ENCODE measurements at places on chromosomes 13 and 19.
A peak's percentile ranks its signal among the peaks of the same experiment; 100 is the strongest.

GRCh38 chr13:21338156-21338555 is 120.9 kb downstream of the ZDHHC20 start:
- no peak for DNase-seq

- DNase-seq: no peak
These were observed 69.0 kb downstream of the LRCH1 start for GRCh38 chr13:46621792-46622629.

DNA sequence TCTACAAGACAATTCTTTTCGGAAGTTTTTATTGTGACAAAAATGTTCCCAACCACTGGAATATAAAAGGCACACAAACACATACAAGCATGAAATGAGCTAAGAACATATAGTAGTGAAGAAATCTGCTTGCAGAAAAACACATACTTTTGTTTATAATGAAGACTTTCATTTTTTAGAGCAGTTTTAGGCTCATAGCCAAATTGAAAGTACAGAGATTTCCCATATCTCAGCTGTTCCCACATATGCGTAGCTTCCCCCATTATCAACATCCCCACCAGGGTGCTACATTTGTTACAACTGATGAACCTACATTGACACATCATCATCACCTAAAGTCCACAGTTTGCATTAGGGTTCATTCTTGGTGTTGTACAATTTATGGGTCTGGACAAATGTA is 249.4 kb downstream of the KCTD12 start:
- no peak for DNase-seq

DNA sequence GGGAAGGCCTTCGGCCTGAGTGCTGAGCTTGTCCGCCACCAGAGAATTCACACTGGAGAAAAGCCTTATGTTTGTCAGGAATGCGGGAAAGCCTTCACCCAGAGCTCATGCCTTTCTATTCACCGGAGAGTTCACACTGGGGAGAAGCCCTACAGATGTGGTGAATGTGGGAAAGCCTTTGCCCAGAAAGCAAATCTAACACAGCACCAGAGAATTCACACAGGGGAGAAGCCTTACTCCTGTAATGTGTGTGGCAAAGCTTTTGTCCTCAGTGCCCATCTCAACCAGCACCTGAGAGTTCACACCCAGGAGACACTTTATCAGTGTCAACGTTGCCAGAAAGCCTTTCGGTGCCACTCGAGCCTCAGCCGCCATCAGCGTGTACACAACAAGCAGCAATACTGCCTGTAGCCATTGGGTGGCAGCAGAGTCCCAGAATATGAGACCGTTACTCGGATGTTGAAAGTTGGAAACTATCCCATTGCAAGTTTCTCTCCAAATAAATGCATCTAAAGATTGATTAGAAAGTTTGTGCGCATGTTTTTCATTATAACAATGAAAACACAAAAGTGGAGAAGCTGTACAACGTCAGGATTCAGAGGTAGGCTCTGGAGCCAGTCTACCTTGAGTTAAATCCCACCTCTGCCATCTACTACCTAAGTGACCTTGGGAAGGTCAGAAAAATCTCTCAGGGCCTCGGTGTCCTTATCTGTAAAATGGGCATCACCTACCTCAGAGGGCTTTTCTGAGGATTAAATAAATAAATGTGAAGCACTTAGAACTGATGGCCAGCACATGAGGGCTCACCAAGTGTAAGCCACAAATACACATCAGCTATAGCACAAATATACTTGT is 21.1 kb downstream of the ZNF473 start:
- DNase-seq: peak; percentile 44

DNA sequence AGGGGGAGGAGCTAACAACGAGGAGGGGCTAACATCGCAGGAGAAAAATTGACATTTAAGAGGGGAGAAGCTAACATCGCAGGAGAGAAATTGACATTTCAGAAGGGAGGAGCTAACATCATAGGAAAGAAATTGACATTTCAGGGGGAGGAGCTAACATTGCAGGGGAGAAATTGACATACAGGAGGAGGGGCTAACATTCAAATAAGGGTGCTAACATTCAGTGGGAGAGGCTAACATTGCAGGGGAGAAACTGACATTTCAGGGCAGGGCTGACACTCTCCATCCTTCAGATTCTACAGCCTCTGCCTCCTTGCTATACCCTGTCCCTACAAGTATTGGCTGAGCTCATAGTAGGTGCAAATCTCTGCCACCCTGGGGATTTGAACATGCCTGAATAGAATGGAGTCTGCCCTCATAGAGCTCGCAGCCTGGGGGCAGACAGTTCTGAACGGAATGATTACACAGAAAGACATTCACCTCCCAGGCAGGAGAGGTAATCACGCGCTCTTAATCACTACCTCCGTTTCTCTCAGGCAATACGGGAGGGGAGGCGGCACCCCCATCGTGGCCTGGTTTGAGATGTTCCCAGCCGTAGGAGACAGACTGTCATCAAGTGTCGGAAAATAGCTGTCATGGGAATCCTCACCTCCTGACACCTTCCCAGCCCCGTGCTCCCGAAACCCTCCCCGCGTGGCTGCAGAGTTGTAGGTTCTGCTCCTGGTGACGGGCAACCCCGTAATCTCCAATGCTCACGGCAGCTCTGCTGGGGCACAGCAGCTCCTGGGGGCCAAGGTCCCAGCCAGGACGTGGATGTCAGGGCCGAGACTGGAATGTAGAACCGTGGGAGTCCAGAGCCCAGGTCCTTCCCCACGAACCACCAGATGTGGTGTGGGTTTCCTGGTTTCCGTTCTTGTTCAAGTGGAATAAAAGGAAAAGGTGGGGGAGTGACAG is 9.5 kb downstream of the GPR32 start:
- DNase-seq: no peak

DNA sequence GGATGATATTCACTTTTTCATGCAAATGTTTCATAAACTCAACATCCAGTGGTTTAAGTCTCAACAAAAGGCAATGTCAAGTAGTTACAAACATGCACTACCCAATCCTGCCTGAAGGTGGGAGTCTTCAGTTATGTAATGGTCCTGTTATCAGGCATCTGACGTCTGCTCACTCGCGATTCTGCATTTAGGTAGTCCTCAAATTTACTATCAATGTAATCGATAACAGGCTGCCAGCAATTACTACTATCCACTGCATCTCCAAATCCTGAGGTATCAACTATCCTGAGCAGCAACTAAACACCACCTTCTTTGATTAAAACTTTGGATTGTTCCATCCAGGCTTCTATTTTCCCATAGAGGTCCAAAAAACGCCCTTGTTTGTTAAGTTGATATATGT is 51.2 kb downstream of the NLRP12 start:
- DNase-seq: peak; percentile 41

- no peak for DNase-seq
These were observed 644.7 kb upstream of the KLF12 start for GRCh38 chr13:74778946-74779345.

- DNase-seq: no peak
These were observed 1.5 kb downstream of the NEK5 start for GRCh38 chr13:52127378-52127777.

GRCh38 chr13:93963266-93964145 is 516.0 kb downstream of the DCT start:
- no peak for DNase-seq

GRCh38 chr13:47858042-47859025 is 142.7 kb downstream of the SUCLA2 start:
- DNase-seq: no peak

DNA sequence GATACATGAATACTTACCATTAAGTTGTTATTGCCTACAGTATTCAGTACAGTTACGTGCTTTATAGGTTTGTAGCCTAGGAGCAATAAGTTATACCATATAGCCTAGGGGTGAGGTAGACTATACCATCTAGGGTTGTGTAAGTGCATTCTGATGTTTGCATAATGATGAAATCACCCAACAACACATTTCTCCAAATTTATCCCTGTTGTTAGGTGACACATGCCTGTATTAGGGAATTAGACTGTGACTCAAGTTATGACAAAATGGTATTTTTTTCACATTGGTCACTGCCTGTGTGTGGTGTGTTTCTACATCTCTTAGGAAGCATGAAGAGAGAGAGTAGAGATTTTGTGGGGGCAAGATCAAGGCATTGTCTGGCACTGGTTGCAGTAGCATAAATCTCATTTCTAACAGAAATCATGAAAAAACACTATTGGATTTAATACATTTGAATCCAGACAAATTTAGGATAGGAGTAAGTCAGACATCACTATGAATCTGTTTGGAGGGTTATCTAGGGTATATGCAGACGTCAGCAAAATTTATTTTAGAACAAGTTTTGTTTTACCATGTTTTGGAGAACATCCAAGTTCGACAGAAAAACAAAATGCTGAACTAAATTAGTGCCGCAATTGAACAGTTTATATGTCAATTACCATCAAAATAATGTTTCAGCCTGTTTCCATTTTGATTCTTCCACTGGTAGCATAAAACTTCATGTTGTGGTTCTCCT is 332.1 kb downstream of the LMO7 start:
- no peak for DNase-seq

GRCh38 chr13:27321468-27322431 is 51.1 kb downstream of the RASL11A start:
- no peak for DNase-seq

GRCh38 chr13:33233547-33233946 is 52.0 kb downstream of the STARD13 start:
- no peak for DNase-seq

GRCh38 chr13:87536899-87537298 is 134.3 kb upstream of the SLITRK5 start:
- no peak for DNase-seq

- no peak for DNase-seq
These were observed 297.8 kb downstream of the OXGR1 start for GRCh38 chr13:96696389-96696900.

GRCh38 chr13:102799426-102800144 is 666 bp downstream of the BIVM start:
- DNase-seq: no peak

DNA sequence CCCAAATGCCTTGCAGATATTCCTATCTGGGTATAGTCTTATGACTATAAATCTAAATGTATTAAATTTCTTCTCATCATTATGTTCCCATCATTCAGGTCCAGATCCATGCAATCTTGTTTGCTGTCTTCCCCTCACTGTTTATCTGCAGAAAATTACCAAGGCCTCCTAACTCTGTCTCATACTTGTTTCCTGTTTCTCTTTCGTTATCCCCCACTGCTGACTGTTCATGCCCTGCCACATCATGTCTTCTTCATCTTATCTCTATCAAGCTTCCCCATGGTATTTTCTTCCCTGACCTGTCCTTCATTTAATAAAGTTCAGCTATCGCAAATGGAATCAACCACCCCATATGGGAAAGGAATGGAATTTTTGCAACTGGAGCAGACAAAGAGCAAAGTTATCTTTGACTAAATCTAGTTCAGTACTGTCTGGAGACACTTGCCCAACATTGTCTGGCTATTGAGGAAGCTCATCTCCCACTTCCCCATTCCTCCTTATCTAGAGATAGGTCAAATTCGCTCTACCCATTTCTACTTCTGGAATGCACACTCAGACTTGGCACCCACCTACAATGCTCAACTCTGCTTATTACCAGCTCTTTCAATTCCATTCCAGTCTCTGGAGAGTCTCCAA is 1358.1 kb downstream of the EFNB2 start:
- DNase-seq: no peak

DNA sequence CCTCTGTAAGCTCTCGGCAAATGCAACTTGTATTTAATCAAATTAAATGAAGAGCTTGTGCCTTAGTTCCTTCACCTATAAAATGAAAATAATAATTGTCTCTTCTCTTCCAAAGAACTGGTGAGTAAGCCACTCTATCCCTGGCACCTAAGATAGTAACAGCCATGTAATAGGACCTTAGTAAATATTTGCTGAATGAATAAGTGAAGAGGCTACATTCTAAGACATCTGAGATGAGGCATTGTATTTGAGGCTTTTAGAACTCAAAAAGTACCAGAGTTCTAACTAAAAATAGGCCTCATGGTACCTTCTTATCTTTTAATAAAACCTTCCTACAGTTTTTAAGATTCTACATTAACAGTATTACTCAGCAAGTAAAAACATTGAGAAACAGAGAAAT is 17.3 kb upstream of the DCLK1 start:
- no peak for DNase-seq

DNA sequence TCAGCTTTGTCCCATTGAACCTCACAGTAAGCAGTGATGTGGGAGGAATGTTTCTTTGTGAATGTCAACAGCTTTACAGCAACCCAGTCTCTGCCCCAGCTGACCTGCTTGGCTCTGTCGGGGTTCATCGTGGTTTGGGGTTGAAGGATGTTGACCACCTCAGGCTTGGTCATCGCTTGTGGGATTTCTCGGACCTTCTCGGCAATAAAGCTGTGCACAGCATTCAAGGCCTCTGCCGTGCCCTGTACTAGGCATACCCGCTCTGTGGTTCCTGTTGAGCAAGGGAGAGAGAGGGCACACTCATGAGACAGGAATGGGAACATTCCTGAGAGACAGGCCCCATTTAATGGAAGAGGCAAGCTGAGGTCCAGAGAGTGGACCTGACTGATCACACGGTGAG is 20.0 kb downstream of the NOVA2 start:
- no peak for DNase-seq

- DNase-seq: no peak
These were observed 19.4 kb upstream of the HOMER3 start for GRCh38 chr19:18960370-18960769.

DNA sequence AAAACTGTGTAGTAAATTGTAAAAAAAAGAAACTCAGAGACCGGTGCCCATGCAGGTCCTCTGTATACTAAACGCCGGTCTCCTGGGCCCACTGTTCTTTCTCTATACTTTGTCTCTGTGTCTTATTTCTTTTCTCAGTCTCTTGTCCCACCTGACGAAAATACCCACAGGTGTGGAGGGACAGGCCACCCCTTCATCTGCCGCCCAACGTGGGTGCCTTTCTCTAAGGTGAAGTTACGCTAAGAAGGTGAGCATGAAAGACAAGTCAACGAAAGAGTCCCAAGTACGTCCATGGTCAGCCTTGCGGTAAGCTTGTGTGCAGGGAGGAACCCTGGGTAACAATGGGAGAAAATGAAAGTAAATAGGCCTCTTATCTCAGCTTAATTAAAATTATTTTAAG is 48.0 kb upstream of the WASF3 start:
- no peak for DNase-seq
